Nephron progenitor cell (in vitro differentiated cells): ENCODE measurements at places on chromosomes 5 and 9.

DNA sequence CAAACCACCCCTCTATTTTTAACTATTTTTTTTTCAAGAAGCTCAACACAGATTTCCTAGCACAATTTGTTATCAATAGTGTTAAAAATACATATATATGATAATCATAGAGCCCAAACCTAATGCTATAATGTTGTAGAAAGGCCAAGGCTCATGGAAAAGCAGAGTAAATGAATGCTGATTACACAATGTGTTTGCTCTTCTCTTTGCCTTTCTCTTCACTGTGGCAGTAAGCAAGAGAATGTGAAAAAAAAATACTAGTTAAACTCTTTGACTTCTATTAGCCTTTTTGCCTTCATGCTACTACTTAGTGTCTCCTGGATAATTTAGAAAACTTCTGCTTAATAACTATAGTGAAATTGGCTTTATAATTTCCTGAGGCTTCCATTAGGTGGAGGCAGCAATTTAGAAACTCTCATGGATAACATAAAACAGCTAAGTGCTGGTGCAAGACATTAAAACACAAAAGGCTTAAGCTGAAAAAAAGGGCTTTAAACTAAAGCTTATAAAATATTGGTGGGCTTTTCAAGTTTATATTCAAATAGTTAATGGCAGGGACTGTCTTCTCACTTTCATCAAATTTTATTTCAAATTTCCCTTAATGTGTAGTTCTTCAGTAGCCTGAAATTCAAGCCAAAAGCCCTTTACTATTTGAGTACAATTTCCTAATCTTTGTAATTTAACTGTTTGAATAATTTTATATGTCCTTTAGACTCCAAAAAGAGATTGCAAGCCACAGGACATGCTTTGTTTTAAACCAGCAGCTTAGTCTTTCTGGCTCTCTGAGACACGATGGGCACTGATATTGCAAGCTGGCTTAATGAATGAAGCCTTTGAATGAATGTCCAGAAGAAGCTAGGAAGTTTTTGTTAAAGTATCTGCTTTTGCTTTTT is 2031.8 kb upstream of the CDH6 start:
- DNase-seq, result no peak
- H3K27me3 ChIP-seq, result peaks cover 2% of the 10 kb centered on the region
- H3K27ac ChIP-seq, result no peak overlapping the region
- no peaks in the 10 kb centered on the region for H3K4me1 ChIP-seq
- no peak overlapping the region for H3K4me3 ChIP-seq

GRCh38 chr5:173781816-173782670 is 106.1 kb upstream of the CPEB4 start:
- peaks cover 65% of the 10 kb centered on the region for H3K4me1 ChIP-seq
- H3K27me3 ChIP-seq, result peaks cover 11% of the 10 kb centered on the region
- DNase-seq, result no peak
- no peaks in the 10 kb centered on the region for H3K36me3 ChIP-seq
- no peak overlapping the region for H3K4me3 ChIP-seq

DNA sequence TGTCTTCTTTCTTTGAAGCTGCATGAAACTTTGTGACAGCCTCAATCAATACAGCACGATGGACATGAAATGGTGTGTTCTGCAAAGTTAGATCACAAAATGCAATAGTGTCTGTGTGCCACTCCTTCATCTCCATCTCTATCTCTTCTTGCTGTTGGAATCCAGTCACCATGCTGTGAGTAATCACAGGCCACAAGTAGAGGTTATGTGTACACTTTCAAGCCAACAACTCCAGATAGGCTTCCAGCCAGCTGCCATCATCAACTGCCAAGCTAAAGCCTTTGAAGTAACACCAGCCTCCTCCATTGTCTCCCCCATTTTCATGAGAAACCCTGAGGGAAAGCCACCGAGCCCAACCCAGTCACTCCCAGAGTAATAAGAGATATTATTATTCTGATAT is 360.6 kb downstream of the PTPRD start:
- H3K36me3 ChIP-seq, result no peaks in the 10 kb centered on the region
- no peak overlapping the region for H3K27ac ChIP-seq
- H3K4me1 ChIP-seq, result no peaks in the 10 kb centered on the region
- no peak overlapping the region for H3K4me3 ChIP-seq
- H3K27me3 ChIP-seq, result no peaks in the 10 kb centered on the region

DNA sequence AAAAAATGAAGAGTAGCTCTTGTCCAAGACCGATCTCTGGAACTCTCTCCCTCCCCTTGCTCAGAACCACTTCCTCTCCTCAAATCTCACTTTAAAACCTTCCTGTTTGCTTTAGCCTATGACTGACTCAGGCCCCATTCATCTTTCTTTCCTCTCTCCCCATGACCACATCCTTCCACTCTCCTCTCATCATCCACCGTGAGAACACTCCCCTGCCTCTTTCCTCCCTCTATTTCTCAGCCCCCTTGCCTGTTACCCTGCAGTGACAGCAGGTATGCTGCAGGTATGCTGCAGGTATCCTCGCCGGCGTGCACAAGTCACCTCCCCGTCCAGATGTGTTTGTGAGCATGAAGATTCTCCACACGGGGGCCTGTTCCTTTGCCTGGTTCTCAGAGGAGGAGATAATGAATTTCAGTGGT is 505.3 kb downstream of the CCDC171 start:
- peak overlapping the region; percentile 29 for H3K4me3 ChIP-seq
- peaks cover 4% of the 10 kb centered on the region for H3K36me3 ChIP-seq
- peak overlapping the region; percentile 83 for H3K27ac ChIP-seq
- peaks cover 12% of the 10 kb centered on the region for H3K27me3 ChIP-seq
- H3K4me1 ChIP-seq, result peaks cover 27% of the 10 kb centered on the region

GRCh38 chr9:132651259-132651658 is 18.5 kb downstream of the DDX31 start:
- DNase-seq, result no peak
- no peak overlapping the region for H3K4me3 ChIP-seq
- peaks cover 46% of the 10 kb centered on the region for H3K36me3 ChIP-seq
- H3K27ac ChIP-seq, result no peak overlapping the region
- H3K27me3 ChIP-seq, result no peaks in the 10 kb centered on the region

DNA sequence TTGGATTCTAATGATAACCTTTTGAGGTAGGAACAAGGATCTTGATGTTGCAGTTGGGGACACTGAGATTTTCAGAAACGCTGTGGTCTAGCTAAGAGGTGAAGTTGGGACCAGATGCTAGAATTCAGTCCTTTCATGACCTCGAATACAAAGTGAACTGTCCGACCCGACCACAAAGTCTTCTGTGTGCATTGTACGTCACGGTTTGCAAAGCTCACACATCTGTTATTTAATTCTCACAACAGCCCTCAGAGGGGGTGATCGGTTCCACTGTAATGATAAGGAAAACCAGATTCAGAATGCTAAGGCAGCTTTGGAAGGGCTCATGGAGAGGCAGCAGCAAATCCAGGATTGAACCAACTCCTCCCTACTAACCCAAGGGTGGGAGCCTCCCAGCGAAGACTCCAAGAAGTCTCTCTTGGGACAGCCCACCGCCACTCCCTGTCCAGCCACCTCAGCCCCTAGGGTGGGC is 16.6 kb upstream of the KIF12 start:
- H3K27ac ChIP-seq, result no peak overlapping the region
- peaks cover 32% of the 10 kb centered on the region for H3K4me1 ChIP-seq
- H3K4me3 ChIP-seq, result no peak overlapping the region
- H3K27me3 ChIP-seq, result peaks cover 23% of the 10 kb centered on the region

GRCh38 chr9:114988962-114989599 is 58.7 kb upstream of the TNFSF8 start:
- H3K4me1 ChIP-seq, result no peaks in the 10 kb centered on the region
- H3K4me3 ChIP-seq, result no peak overlapping the region
- H3K36me3 ChIP-seq, result no peaks in the 10 kb centered on the region
- peaks cover 46% of the 10 kb centered on the region for H3K27me3 ChIP-seq
- no peak for DNase-seq
- no peak overlapping the region for H3K27ac ChIP-seq

GRCh38 chr5:145983446-145983845 is 47.1 kb downstream of the SH3RF2 start:
- no peaks in the 10 kb centered on the region for H3K27me3 ChIP-seq
- H3K4me3 ChIP-seq, result no peak overlapping the region

GRCh38 chr5:134456825-134457224 is 45.1 kb upstream of the CDKN2AIPNL start:
- no peak overlapping the region for H3K27ac ChIP-seq
- no peak for DNase-seq
- H3K4me3 ChIP-seq, result no peak overlapping the region

GRCh38 chr9:130738281-130738680 is 44.7 kb downstream of the EXOSC2 start:
- peaks cover 4% of the 10 kb centered on the region for H3K27me3 ChIP-seq
- DNase-seq, result no peak
- no peak overlapping the region for H3K27ac ChIP-seq
- H3K4me1 ChIP-seq, result peaks cover 1% of the 10 kb centered on the region
- H3K4me3 ChIP-seq, result no peak overlapping the region

DNA sequence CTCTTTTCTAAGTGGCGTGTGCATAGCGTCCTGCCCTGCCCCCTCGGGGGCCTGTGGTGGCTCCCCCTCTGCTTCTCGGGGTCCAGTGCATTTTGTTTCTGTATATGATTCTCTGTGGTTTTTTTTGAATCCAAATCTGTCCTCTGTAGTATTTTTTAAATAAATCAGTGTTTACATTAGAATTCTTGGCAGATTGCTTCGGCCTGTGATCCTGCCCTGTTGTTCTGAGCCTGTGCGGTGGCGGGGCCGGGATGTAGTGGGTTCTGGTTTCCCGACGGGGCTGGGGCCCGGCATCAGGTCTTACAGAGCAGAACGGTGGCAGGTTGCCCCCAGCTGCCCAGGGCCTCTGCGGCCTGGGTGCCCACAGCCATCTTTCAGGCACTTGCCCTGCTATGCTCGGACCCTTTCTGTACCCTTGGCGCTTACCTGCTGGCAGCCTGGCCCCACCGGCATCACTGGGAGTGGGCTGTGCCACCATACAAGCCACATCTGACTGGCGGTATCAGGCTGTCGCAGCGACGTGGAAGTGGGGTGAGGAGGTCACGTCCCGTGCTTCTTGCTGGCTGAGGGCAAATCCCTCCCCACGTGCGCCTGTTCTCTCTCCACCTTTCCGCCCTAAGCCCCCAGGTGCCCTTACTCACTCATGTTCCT is 9.0 kb downstream of the QRFP start:
- peak overlapping the region; percentile 72 for H3K27ac ChIP-seq
- peaks cover 22% of the 10 kb centered on the region for H3K4me1 ChIP-seq
- H3K4me3 ChIP-seq, result no peak overlapping the region

- H3K27me3 ChIP-seq, result peaks cover 8% of the 10 kb centered on the region
- no peak overlapping the region for H3K27ac ChIP-seq
- DNase-seq, result no peak
- H3K4me1 ChIP-seq, result peaks cover 83% of the 10 kb centered on the region
Measured at GRCh38 chr9:38061326-38061977, 7.6 kb downstream of the SHB start.
